Left renal cortex interstitium (tissue), 4 donors: ENCODE measurements at places on chromosomes 2 and 18. TPM values are rescaled to one million over a fixed set of nuclear protein-coding genes. Genes with fewer than 3 reads are reported as not detected.

- no peak for DNase-seq
These were observed 38.1 kb downstream of the NUP35 start for GRCh38 chr2:183162362-183162761.

DNA sequence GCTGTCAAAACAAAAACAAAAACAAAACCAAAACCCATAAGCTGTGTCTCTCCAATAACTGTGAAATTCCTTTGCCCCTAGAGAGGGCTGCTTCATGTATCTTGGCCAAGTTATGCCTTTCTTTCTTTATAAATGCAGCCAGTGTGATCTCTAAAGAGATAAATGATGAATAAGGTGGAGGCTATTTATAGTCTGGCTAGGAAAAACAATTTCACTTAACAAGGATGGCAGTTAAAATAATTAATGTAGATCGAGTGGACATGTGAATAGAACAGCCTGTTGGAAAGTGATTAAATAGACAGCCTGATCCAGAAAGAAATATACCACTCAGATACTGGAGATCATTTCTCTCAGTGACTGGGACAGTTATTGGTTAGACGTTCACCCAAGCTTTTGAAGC lies 1666.9 kb upstream of the CELF4 start:
- DNase-seq = no peak

GRCh38 chr2:86625096-86625495 lies 1.4 kb upstream of the RNF103 start:
- DNase-seq = no peak

- DNase-seq = no peak
These were observed 1412.0 kb upstream of the ZEB2 start for GRCh38 chr2:145931781-145932395.

- DNase-seq = no peak
These were observed 99.4 kb downstream of the TFCP2L1 start for GRCh38 chr2:121185571-121186074.

- DNase-seq = no peak
These were observed 291.6 kb downstream of the CMPK2 start for GRCh38 chr2:6574121-6574520.

GRCh38 chr2:42425697-42426096 lies 64.7 kb upstream of the COX7A2L start:
- DNase-seq = no peak

- DNase-seq = no peak
These were observed 109.0 kb upstream of the CXCR4 start for GRCh38 chr2:136226903-136227302.

DNA sequence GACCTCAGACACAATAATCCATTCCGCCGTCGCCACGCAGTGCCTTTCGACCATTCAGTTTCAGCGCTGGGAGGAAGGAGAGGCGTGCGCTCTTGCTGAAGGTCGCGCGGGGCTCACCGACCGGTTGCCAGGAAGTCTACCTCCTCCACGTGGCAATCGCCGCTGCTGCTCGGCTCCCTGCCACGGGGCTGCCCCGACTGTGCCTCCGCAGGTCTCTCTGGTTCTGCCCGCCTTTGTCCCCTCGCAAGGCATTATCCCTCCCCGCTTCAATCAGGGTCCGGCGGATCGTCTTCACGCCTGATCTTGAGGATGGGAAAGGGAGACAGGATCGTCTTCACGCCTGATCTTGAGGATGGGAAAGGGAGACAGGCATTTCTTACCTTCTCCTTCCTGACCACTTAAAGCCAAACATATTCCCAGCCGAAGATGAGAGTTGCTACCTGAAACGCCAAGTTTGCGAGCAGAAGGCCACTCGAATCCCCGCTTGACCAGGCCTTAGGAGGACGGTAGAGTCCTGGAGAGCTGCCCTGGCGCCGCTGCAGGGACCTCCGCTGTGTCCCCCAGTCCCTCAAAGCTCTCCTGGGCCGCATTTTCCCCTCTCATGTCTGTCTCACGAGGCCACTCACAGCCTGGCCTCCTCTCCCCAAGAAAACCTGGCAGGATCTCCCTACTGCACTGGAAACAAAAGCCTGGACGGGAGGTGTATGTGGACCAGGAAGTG lies 4.3 kb upstream of the GPR45 start:
- no peak for DNase-seq

DNA sequence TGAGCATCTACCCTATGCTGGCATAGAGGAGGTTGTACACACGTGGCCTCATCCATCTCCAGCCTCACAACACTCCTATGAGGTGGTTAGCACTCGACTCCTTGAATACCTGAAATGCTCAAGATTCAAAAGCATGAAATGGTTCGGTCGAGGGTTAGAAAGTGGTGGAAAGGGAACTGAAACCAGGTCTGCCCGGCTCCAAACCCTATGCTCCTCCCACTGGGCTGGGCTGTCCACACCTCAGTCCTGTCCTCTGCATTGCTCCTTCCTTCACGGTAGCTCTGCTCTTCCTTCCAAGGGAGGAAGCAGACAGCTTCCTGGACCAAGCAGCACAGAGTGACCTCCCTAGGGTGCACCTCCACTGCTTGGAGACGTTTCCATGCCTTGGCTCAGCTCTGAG lies 565.2 kb upstream of the ID2 start:
- DNase-seq = no peak

DNA sequence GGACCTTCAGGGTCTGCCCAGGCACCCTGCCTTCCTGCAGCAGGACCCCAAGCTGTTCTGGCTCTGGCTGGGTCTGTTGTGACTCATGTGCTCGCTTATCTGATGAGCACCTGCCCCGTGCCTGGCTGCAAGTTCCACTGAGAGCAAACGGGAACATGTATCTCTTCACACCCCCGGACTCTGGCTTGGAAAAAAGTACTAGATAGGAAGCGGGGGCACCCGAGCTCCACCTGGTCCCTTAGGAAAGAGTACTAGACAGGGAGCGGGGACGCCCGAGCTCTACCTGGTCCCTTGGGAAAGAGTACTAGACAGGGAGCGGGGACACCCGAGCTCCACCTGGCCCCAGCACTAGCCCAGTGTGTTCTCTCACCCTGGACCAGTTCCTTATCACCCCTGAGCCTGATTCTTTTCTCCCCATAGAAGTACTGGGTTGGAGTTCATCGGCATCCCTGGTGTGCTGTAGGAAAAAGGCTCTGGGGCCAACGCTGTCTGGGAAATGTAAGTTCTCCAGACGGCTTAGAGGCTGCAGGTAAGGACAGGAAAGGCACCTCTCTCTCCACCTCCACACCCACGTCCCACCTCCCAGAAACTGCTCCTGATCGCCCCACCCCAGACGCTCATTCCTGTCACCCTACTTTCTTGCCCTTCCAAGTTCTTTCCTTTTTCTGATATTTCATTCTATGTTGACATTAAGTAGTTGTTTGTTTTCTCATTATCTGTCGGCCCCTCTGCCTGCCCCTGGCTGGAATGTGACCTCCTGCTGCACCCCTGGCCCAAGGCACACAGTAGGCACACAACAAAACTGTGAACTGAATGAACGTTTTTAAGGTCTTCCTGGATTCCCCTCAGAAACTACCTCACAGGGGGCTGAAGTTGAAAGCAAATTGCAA lies 40.2 kb downstream of the HDAC4 start:
- DNase-seq = no peak

DNA sequence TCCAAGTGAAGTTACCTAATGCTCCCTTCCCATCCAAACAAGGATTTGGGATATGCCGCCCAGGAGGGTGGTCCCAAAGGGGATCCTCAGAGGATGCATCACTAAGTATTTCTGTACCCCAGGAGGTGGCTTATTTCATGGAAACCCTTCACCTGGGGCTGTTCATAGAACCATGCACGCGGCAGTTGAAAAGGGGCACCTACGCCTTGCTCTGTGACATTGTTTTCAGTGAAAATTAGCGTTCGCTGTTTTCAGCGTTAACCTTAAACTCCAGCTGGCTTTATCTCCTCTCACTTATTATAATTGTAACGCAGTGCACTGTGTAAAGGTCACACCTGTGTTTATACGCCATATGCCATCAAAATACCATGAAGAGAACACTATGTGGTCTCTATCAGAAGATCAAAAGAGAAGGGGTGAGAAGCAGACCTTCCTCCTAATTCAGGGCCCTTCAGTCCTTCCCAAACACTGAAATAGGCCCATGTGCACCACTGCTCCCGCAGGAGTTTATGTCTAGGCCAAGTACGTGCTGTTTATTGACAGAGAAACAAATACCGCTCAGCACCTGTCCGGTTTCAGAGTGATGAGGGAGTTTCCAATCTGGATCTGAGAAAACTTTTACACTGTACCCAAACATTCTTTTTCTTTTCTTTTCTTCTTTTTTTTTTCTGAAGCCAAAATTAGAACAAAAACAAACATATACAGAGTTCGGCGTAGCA lies 162.1 kb downstream of the BCL2 start:
- DNase-seq = no peak

DNA sequence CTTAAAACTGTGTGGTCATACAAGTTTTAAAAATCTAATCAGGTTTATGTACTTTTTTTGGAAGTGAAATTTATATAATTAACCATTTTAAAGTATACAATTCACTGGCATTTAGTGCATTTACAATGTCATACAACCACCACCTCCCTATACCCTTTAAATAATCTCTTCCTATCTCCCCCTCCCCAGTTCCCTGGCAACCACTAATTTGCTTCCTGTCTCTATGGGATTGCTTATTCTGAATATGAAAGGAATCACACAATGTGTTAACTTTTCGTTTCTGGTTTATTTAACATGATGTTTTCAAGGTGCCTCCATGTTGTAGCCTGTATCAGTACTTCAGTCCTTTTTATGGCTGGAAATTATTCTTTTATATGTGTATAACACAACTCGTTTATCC lies 19.4 kb downstream of the CHMP3 start:
- DNase-seq = no peak

DNA sequence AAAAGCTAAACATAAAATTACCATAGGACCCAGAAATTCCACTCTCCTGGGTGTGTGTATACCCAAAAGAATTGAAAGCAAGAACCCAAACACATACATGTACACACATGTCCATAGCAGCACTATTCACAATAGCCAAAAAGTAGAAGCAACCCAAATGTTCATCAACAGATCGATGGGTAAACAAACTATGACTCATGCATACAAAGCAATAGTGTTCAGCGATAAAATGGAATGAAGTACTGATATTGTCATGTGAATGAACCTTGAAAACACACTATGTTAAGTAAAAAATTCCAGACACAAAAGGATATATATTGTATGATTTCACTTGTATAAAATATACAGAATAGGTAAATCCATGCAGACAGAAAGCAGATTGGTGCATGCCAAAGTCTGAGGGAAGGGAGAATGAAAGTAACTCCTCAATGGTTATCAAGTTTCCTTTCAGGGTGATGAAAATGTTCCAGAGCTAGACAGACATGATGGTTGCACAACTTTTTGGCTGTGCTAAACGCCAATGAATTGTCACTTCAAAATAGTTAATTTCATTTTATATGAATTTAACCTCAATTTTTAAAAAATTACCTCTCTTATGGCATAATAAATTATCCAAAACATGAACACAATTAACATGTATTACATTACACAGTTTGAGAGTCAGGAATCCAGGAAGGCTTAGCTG lies 35.5 kb downstream of the GKN2 start:
- no peak for DNase-seq

DNA sequence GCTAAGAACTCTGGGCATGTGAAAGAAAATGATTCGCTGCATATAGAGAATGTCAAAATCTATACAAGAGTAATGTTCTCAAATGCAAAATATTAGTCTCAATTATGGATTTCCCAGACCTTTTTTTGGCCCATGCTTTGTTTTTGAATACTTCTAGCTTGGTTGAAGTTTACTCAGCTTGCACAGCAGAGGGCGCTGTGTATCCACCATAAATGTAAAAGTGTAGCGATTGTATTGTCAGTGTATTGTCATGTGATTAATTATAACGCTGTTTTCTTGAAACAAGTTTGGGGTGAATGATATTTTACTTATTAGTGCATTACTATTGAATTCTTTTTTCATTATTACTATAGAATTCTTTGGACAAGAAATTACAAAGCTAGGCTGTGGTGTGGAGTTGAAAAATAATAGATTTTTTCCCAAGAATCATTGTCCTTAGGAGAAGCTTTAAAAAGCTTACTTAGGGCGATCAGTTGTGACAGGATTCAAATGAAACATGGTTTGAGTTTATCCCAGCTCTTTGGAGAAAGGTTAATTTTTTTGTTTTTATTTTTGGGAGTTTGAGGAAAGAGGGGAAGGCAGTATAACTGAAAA lies 98.3 kb downstream of the PIK3C3 start:
- DNase-seq = no peak

GRCh38 chr2:213066443-213066743 lies 85.0 kb downstream of the IKZF2 start:
- no peak for DNase-seq

DNA sequence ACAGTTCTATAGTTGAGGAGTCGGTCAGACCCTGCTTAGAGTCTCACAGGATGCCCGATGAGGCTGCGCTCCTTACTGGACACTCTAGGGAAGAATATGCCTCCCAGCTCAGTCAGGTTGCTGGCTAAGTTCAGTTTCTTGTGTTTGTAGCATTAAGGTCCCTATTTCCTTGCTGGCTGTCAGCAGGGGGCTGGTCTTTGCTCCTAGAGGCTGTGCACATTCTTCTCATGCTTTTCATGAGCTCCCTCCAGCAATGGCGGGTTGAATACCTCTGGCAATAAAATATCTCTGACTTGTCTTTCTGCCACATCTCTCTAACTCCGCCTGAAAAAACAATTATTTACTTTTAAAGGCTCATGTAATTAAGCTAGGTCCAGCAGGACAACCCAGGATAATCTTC lies 79.4 kb upstream of the DNAJC10 start:
- DNase-seq = no peak

DNA sequence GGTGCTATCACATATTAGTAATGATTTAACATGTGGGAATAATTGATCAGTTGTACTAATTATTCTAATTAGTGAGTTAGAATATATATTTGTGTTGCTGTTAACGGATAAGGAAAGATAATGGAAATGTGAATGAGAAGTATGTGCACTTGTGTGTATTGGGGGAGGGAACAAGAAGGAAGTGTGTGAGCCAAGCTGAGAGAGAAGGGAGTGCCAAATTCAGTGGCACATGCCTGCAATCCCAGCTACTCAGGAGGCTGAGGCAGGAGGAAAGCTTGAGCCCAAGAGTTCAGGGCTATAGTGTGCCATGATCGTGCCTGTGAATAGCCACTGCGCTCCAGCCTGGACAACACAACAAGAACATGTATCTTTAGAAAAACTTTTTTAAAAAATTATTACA lies 9.3 kb downstream of the BARD1 start:
- DNase-seq = no peak

GRCh38 chr2:240757086-240757614 lies 62.9 kb downstream of the KIF1A start:
- DNase-seq = no peak

GRCh38 chr2:238290091-238290509 lies 1.7 kb upstream of the PER2 start:
- DNase-seq = no peak

DNA sequence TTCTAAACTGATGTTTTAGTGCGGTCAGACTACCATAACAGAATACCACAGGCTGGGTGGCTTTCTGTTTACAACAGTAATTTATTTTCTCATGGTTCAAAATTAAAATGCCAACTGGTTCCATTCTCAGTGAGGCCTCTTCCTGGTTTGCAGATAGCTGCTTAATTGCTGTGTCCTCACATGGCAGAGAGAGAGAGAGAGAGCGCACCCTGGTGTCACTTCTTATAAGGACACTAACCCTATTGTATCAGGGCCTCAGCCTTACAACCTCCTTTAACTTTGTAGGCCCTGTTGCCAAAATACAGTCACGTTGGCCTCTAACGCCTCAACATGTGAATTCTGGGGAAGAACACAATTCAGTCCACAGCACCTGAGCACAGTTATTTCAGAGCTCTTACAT lies 37.5 kb upstream of the ZNF385B start:
- DNase-seq = no peak

The CAPN14 gene
- polyA plus RNA-seq = 0.03 TPM

The DSG1 gene
- polyA plus RNA-seq = 0.03 TPM

The PIEZO2 gene
- 21.3 TPM for polyA plus RNA-seq

The GPD2 gene
- polyA plus RNA-seq = 22.2 TPM

The SOWAHC gene
- 18.1 TPM for polyA plus RNA-seq

The CNRIP1 gene
- polyA plus RNA-seq = 20.3 TPM

The C2orf72 gene
- polyA plus RNA-seq = 4.0 TPM
